ENCODE measurements at places on chromosomes 1 and 21.

GRCh38 chr1:113279776-113280391 is 110.4 kb upstream of the MAGI3 start:
- no peak for DNase-seq

DNA sequence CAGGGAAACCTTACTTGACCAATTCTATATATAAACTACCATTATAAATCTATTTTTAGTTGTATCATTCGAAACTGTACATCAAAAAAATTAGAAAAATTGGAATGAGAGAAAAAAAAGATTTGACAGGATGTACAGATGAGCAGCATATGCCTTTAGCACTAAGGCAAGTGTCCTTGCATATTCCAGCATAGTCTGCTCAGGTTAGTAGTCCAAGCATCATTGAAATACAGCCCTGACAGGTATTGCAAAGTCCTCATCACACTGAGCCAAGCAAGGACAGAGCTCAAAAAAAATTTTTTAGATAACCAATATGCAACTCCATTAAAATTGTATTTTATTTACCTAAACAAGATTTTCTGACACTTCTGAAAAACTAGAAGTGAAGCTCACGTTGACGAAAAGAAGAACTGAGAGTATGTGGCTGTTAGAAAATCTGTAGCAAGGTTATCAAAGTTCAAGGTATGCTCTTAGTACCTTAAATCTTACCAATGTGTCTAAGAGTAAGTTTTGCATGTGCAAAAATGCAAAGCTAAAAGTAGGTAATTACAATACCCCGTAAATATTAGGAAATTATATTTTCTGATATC is 465.6 kb upstream of the ADGRL4 start:
- DNase-seq, result no peak

- DNase-seq, result no peak
These were observed 9.1 kb upstream of the CTH start for GRCh38 chr1:70401974-70402373.

DNA sequence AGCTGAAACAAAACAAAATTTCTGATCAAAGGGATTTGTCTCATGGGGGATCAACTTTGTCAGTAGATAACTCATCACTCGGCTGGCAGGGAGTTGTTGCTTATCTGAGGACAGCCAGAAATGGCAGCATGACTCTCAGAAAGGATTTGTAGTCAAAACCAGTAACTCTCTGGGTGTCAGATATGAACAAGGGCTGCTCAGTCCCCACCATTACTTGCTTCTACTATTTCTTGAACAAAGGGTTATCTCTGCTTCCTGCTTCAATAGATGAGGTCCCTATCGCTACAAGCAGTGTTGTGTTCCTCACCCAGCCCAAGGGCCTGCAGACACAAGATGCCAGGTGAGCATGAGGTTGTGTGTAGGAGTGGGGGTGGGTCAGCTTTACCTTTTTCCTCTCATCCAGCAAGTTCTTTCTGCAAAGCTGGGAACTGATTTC is 116.2 kb downstream of the PTBP2 start:
- DNase-seq, result no peak

DNA sequence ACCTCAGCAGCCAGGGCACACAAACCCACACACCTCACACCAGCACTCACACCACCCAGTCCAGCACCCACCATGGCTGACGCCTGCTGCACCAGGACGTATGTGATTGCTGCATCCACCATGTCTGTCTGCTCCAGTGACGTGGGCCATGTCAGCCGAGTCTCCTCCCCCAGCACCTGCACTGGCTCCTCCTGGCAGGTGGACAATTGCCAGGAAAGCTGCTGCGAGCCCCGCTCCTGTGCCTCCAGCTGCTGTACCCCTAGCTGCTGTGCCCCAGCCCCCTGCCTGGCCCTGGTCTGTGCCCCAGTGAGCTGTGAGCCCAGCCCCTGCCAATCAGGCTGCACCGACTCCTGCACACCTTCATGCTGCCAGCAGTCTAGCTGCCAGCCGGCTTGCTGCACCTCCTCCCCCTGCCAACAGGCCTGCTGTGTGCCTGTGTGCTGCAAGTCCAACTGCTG is at the start of gene KRTAP10-8:
Gene KRTAP10-8, plus strand, starts transcription at position 51 of the 458 bp plus-strand sequence. Its CDS starts 22 bp downstream, at position 73.
- no peak for DNase-seq

- DNase-seq, result no peak
These were observed 21.7 kb downstream of the ZP4 start for GRCh38 chr1:237868817-237869600.

DNA sequence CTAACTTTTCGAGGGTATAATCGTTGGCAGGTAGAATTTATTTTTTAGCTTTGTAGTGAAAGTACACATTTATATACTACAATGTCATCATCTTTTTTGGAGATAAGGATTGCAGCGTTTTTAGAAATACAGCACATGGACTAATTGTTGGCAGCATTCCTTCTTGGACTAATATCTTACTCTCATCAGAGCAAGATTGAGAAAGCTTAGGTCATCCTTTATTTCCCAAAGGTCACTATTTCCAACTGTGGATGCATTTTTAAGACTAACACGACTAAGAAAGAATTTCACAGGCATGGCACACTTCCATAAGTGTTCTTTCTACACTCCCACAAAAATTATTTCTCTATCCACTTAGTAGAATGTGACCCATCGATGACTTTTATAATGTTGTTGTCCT is 732.3 kb downstream of the NCAM2 start:
- no peak for DNase-seq

- DNase-seq, result no peak
These were observed 36.4 kb downstream of the CHML start for GRCh38 chr1:241603731-241604245.

DNA sequence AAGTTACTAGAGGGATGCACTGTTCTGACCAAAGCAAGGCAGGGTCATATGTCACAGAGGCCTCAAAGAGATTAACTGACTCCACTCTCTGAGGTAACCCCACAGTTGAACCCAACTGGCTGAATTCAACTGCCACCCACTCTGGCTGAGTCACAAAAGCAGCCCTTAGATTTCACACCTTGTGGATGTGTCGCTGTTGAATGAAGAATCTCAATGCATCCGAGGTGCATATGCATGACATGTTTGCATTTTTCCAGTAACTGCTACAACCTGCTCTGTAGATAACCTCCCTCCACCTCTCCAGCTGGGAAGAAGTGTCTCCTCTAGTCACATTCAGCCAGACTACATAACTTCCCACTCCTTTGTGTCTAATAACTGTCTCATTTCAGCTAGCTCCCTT is 27.9 kb upstream of the KIF21B start:
- no peak for DNase-seq

DNA sequence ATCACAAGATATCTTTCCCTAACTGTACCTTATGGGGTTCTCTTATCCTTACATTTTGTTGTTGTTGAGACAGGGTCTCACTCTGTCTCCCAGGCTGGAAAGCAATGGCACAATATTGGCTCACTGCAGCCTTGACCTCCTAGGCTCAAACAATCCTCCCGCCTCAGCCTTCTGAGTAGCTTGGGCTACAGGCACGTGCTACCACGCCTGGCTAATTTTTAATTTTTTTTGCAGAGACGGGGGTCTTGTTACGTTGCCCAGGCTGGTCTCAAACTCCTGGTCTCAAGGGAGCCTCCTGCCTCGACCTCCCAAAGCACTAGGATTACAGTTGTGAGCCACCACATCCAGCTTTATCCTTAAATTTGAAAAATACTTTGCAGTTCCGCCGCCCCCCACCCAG is 10.4 kb downstream of the RERE start:
- DNase-seq, result no peak

- no peak for DNase-seq
These were observed 60.7 kb upstream of the COG2 start for GRCh38 chr1:230581446-230582079.

DNA sequence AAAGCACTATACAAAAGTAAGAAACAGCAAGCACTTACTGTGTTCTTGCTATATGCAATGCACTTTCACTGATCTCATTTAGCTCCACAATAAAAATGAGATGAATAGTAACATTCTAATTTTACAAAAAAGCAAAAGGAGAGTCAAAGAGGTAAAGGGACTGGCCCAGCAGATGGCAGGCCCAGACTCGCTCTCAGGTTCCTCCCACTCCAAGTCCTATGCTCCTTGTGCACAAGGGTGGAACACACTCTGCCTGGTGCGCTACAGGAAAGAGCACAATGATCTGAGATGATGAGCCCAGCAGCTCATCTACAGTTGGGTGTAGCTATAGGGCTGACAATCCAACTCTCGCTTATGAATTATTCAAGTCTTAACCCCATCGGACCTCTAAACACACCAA is 94.1 kb upstream of the LYST start:
- DNase-seq, result no peak

- no peak for DNase-seq
These were observed 14.3 kb upstream of the SPEN start for GRCh38 chr1:15833069-15833679.

DNA sequence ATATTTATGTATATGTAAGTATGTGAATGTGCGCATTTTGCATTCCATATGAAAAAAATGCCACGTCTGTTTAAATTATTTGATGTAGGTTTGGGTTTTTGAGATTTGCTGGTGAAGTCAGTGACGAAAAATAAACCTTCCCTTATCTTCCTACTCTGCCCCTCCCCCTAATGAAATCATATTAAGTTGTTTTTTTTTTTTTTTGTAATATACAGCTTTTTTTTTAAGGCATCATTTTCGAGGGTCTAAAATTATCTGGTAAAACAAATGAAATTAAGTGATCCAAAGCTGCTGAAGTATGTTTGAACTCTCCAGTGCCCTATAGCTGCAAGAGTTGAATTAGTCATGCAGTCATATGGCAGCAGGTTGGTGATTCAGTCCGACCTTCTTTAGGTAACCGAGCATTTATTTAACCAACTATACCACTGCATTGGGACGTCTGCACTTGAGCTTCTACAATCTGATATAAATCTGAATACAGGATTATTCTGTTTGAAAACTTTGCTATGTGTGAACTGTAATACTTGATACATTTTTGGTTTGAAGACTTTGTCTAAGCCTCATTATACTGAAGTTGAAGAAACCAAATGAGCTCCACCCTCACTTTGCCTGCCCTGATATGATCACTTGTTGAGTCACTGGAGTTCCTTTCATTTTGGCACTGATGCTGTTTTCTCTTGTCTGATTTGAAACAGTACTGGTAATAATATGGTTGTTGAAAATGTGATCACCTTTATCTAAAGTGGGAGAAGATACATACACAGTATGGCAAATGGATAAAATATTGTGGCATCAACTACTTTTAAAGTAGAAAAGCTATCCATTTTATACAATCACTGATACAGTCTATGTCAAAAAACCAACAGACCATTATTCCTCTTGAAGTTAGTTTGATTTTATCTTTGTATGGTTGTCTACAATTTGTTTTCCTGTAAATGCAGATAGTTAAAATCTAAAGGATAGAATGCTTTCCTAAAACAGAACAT is 11.7 kb downstream of the PDIK1L start:
- DNase-seq, result no peak

DNA sequence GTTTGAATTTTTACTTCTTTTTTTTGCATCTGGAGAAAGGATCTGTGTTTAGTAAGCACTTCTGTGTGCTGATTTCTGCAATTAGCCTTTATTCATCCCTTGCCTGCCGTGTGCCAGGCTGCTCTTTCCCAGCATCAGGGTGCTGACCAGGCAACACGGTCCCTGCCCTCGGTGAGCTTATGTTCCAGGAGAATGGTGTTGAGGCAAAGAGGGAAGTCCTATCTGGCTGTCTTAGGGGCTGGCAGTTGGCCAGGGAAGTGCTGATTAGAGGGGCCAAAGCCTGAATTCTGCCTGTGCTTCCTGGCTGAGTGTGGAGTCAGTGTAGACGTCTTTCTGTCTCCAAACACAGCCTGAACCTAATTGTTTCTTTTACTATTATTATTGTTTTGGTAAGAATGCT is 187.1 kb downstream of the CAMTA1 start:
- DNase-seq, result no peak

DNA sequence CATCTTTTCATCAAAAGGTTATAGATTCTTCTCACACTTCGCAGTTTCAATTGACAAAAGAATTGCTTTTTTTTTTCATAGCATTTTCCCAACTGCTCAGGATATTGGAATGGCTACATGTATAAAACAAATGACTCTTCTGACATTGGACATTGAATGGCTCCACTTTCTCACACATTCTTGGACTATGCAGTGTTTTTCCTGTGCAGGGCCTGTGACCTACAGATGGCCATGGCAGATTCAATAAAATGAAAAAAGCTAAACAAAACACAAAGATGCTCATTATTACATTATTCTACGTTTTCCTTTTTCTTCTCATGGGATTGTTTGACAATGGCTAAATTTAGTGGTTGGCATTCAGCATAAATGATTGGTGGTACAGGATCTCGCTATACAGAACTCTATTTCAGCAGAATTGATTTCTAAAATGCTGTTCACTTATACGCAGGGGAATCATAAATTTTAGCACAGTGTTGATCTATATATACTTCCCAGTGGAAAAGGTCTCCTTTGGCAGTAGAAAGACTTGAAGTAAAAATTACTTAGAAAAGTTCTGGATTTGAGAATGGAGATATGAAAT is 115.6 kb upstream of the ADAMTS5 start:
- no peak for DNase-seq

GRCh38 chr1:118949315-118949714 is 38.8 kb downstream of the TBX15 start:
- no peak for DNase-seq

DNA sequence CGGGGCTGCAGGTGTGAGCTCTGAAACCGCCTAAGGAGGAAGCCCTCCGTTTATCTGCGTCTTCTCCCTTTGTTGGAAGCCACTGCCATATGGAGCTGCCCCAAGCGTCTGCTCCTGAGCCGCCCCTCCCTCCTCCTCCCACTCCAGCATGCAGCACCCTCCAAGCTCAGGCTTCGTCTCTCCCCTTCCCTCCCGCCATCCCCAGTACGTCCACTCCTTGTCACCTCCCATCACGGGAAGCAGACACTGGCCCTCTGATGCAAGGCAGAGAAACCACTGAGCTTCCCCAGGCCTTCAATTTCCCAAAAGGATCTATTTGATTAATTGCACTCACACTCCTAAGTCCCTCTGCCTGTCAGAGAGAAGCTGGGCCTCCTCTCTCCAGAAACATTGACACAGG is 52.5 kb downstream of the NFASC start:
- DNase-seq, result no peak

DNA sequence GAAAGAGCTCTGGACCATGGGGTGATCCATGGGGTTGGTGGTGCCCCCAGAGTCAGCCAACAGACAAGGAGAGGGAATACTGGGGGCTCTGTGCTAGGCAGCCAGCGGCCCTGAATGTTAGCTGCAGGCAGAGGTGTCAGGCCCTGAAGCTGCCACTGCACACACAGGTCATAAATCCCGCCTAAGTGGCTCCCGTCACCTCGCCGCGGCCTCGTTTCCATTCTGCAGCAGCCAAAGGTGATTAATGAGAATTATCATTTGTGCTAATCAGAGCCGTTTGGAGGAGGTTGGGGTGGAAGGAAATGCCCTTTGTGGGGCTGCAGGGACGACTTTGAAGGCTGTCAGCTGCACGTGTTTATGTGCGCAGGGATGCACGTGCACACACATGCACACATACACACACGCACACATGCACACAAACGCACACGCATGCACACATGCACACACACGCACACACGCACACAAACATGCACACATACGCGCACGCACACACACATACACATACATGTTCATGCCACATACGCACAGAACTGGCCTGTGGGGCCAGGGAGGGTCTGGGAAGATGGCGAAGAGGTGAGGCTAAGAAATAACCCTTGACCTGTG is 88.8 kb upstream of the ARHGEF16 start:
- DNase-seq, result no peak

All from ecto neural progenitor cell (in vitro differentiated cells).